ENCODE measurements at places on chromosomes 12 and 14.

DNA sequence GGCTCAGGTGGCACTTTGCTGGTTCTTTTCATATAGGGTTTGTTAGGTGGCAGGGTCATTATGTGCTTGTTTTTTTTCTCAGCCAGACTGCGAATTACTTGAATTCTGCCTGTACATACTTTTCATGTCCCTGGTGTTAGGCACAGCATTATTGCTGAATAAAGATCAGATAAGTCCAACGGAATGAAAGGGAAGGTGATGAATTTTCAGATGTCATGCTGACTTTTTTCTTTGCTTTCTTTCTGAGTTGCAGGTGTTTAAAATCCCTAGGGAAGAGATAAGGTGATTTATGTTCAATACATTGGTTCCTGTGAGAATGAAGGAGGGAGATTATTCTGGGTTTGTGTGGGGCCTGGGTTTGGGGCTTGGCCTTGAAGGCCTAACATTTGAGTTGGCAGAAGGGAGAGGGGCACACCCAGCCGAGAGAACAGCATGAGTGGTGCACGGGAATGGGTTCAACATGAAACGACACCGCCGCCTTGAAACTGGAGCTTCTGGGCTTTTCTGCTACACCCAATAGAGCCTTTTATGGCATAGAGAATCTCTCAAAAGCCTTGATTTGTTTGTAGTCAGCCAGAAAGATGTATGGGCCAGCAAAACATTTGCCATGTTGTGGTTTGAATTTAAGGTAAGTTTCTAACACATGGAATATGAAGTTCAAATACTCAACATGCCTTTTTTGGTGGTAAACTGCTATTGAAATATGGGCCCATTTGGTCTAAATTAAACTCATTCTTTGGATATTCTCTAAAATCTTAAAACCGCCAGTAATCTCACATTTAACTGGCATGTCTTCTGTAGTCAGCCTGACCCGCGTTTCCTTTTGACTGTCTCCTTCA is 477.0 kb downstream of the PCNX1 start:
- DNase-seq = no peak

DNA sequence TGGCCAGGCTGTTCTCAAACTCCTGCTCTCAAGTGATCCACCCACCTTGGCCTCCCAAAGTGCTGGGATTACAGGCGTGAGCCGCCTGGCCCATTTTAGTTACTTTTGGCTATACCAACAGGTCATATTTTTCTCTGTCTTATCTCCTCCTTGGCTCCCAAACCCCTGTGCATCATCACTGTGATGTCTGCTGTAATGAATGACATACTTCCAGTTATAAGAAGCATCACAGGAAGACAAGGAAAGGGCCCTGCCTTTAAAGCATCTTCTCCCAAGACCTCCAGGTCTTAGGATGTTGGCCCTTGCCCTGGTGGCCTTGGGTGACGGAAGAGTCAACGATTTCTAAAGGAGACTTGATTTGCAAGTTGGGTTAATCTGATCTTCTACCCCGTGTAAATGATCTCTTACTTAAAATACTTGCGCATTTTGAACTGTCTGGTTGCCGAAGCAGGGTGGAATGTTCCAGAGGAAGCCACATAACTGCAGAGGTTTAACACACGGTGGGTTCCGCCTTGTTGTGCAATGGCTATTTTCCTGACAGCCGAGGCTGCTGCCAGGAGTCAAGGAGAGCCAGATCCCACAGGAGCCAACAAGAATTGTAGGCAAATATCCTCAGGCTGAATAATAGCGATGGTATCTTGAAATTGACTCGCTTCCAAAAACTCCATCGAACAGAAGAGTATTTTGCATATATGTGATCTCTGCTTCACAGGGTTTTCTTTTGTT is 55.7 kb upstream of the PLXNC1 start:
- DNase-seq = no peak

DNA sequence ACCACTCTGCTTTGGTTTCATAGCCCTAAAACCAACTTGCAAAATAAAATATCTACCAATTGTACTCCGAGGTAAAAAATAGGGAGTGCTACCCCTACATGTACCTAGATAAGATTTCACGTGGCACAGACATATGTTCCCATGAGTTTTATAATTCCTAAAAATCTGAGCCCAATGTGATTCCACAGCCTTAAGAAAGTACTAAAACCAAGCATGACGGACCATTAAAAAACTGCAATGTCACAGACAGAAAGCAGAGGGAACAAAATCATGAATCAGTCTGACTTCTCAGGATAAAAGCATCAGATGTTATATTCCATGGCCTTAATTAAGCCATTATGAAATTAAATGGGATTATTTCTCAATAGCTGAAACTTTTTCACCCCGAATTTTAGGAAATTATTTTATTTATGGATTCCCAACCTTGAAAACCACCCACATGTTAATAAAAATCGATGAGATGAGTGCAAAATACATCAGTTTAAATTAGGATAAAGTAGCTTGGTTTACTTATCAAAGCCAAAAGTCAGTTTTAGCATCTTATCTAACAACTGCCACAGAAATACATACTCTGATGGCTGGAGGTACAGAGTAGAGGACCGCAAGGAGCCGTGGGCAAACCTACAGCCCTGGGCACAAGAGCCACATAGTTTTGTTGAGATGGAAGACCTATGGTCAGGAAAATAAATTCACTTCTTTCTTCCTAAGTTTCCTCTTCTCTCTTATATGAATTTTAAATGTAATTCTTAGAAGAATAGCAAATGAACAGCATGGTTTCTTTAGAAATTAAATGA is 4.5 kb downstream of the ITPR2 start:
- DNase-seq = no peak

DNA sequence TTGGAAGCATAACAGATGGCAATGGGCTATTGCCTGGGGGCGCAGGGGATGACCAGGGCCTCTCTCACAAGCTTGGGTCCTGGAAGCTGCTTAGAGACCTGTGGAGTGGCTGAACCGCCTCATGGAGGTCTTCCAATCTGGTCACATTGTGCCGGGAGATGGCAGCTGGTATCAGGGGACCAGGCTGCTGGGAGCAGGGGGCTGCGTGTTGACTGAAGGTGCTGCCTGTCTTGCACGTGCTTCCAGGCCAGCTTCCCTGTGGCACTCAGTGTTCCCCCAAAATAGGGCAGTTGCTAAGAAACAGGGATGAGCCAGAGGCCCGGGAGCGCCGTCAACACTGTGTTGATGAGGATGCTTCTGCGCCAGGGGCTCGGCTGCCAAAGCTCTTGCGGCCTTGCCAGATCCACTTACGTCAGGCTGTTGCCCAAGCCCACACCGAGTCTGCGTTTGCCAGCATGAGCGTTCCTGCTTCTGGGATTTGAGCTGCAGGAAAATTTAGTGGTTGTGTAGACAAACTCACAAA is 39.8 kb downstream of the ELK3 start:
- no peak for DNase-seq

- DNase-seq = no peak
Observed at GRCh38 chr12:88408823-88409222, 171.4 kb downstream of the KITLG start.

DNA sequence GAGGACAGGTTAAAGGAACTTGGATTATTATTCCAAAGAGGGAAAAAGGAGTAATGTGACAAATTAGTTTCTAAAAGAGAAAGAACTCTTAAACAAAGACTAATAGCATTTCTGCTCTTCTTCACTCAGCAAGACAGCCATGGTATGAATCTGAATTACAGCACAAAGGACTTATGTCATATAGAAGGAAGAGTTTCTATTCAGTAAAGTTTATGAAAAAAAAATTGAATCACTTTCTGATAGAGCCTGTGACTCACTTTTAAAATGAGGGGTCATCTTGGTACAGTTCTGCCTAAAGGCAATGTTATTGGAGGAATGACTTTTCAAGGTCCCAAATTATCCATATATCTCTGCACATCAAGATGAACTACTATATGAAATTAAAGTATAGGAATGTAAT is 101.7 kb downstream of the DUSP6 start:
- no peak for DNase-seq

DNA sequence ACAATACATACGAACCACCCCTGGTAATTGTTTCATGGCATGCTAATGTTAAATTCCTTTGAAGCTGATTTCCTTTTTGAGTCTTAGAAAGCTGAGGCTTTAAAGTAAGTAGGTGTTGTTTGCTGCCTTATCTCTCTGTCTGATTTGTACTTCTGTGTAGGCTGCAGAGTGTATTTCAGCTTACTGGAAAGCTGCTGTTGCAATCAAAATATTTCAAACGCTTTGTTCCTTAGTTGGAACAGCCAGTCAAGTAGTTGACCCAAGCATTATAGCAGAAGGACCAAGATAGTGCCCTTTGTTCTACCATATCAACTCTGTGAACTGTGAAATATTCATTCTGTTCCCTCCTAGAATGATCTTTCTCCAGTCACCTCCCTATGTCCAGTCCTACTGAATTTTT is 3.1 kb downstream of the PKP2 start:
- DNase-seq = no peak

- DNase-seq = no peak
Observed at GRCh38 chr14:55454264-55455002, 14.0 kb upstream of the TBPL2 start.

All from activated gamma-delta T cell treated with Interleukin-2 at 50 U/mL for 16 hours (primary cell).